ENCODE measurements at places on chromosomes 11 and 22.

DNA sequence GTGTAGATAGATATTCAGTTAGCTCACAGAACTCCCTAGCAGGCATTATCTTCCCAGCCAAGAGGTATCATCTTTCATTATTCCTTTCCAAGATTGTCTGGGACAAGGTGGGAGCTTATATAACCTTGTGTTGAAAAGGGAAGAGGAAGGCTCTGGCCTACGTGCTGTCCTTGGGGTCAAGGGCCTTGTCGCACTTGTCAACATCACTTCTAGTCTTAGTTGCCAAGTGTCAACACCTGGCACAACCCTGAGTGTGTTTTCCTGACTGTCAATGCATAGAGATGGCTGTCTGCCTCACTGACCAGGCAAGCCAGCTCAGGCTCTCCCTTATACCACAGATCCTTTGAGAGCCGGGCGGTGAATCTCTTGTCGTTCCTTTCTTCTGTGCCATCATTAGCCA lies 331.9 kb downstream of the CNTN5 start:
- DNase-seq, result no peak

GRCh38 chr22:49087198-49087597 lies 740.5 kb downstream of the BRD1 start:
- no peak for DNase-seq

- no peak for DNase-seq
Observed at GRCh38 chr22:46966495-46966845, 204.0 kb downstream of the TBC1D22A start.

GRCh38 chr11:15707971-15708370 lies 593.2 kb downstream of the INSC start:
- DNase-seq, result no peak

- no peak for DNase-seq
Observed at GRCh38 chr11:69787906-69788305, 12.8 kb upstream of the FGF4 start.

- DNase-seq, result no peak
Observed at GRCh38 chr11:65919573-65920371, 546 bp downstream of the DRAP1 start.
